ENCODE measurements at places on chromosomes 5 and 9.

GRCh38 chr9:130089141-130089540 lies 35.4 kb downstream of the GPR107 start:
- no peaks in the 10 kb centered on the region for H3K4me1 ChIP-seq
- no peak overlapping the region for H3K4me3 ChIP-seq
- H3K36me3 ChIP-seq = peaks cover 34% of the 10 kb centered on the region
- no peak overlapping the region for H3K27ac ChIP-seq
- no peak for DNase-seq
- H3K27me3 ChIP-seq = no peaks in the 10 kb centered on the region

DNA sequence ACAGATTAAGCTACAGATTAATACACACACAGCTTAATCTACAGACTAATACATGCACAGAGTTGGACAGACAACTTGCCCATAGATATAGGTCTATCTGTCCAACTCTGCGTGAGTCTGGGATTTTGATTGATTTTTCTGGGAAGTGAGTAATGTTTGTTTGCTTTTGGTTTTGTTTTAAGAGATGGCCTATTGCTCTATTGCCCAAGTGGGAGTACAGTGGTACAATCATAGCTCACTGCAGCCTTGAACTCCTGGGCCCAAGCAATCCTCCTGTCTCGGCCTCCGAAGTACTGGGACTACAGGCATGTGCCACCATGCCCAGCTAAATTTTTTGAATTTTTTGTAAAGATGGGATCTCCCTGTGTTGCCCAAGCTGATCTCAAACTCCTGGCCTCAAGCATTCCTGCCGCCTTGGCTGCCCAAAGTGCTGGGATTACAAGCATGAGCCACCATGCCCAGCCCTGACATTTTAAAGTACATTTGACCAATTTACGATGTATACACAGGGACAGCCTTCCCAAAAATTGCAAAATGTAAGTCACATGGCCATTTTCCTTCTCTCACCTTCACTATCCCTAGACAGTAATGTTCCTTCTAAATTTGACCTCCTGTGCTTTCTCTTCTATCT lies 50.8 kb downstream of the PAPPA start:
- H3K36me3 ChIP-seq = peaks cover 4% of the 10 kb centered on the region
- peaks cover 10% of the 10 kb centered on the region for H3K4me1 ChIP-seq
- DNase-seq = no peak
- H3K4me3 ChIP-seq = no peak overlapping the region
- peaks cover 13% of the 10 kb centered on the region for H3K27me3 ChIP-seq

GRCh38 chr9:130158001-130158400 lies 14.2 kb upstream of the NCS1 start:
- no peak overlapping the region for H3K4me3 ChIP-seq
- no peaks in the 10 kb centered on the region for H3K27me3 ChIP-seq
- H3K36me3 ChIP-seq = no peaks in the 10 kb centered on the region
- no peaks in the 10 kb centered on the region for H3K4me1 ChIP-seq

GRCh38 chr5:50733741-50734140 lies 67.3 kb downstream of the PARP8 start:
- no peak for DNase-seq
- H3K36me3 ChIP-seq = no peaks in the 10 kb centered on the region
- H3K4me1 ChIP-seq = peaks cover 12% of the 10 kb centered on the region
- H3K27me3 ChIP-seq = peaks cover 7% of the 10 kb centered on the region
- no peak overlapping the region for H3K27ac ChIP-seq

- peaks cover 17% of the 10 kb centered on the region for H3K36me3 ChIP-seq
- peaks cover 23% of the 10 kb centered on the region for H3K4me1 ChIP-seq
- H3K27ac ChIP-seq = no peak overlapping the region
- H3K27me3 ChIP-seq = no peaks in the 10 kb centered on the region
- no peak overlapping the region for H3K4me3 ChIP-seq
Measured at GRCh38 chr5:140256726-140257125, 46.2 kb downstream of the PFDN1 start.

- no peak for DNase-seq
- no peak overlapping the region for H3K4me3 ChIP-seq
- H3K36me3 ChIP-seq = peaks cover 6% of the 10 kb centered on the region
- peaks cover 38% of the 10 kb centered on the region for H3K4me1 ChIP-seq
- H3K27me3 ChIP-seq = no peaks in the 10 kb centered on the region
Measured at GRCh38 chr9:91416096-91416712, 7.4 kb downstream of the NFIL3 start.

DNA sequence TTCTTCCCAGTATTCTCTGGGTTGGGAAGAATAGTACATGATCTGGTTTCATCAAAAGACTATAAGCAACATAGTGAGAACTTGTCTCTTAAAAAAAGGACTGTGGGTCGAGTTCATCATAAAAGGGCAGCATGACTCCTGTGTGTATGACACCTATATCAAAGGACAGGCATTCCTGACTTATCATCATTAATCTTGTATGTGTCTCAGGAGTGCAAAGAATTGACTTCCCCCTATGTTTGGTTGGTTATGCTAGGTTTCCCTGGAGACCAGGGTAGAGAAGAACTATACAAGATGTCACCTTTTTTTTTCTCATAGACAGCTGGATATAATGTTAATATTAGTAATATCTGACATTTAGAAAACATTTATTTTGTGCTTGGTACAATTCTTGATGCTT lies 173.1 kb upstream of the ANKRD55 start:
- H3K27me3 ChIP-seq = no peaks in the 10 kb centered on the region
- H3K27ac ChIP-seq = peak overlapping the region; percentile 40
- peaks cover 38% of the 10 kb centered on the region for H3K4me1 ChIP-seq
- H3K4me3 ChIP-seq = no peak overlapping the region
- H3K36me3 ChIP-seq = no peaks in the 10 kb centered on the region

DNA sequence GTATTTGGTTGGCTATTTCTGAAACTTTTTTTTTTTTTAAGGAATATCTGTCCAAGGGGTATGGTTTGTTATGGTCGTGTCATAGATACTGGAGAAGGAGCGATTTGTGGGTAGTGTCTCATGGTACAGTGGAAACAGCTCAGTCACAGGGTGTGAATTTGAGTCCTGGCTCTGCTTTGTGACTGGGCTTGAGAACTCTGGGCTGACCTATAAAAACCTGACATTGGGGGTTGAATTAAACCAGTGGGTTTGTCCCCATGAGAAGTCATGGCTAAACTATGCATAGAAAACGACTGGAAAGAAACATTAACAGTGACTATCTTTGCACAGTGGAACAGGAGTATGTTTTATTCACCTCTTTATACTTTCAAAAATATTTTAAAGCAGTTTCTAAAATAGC lies 54.7 kb downstream of the MACROH2A1 start:
- no peak overlapping the region for H3K4me3 ChIP-seq
- H3K4me1 ChIP-seq = peaks cover 4% of the 10 kb centered on the region
- DNase-seq = no peak
- peaks cover 26% of the 10 kb centered on the region for H3K36me3 ChIP-seq

- H3K4me3 ChIP-seq = no peak overlapping the region
- no peak for DNase-seq
- peaks cover 29% of the 10 kb centered on the region for H3K4me1 ChIP-seq
- no peak overlapping the region for H3K27ac ChIP-seq
- H3K27me3 ChIP-seq = no peaks in the 10 kb centered on the region
Measured at GRCh38 chr5:10702911-10703491, 58.0 kb downstream of the DAP start.

DNA sequence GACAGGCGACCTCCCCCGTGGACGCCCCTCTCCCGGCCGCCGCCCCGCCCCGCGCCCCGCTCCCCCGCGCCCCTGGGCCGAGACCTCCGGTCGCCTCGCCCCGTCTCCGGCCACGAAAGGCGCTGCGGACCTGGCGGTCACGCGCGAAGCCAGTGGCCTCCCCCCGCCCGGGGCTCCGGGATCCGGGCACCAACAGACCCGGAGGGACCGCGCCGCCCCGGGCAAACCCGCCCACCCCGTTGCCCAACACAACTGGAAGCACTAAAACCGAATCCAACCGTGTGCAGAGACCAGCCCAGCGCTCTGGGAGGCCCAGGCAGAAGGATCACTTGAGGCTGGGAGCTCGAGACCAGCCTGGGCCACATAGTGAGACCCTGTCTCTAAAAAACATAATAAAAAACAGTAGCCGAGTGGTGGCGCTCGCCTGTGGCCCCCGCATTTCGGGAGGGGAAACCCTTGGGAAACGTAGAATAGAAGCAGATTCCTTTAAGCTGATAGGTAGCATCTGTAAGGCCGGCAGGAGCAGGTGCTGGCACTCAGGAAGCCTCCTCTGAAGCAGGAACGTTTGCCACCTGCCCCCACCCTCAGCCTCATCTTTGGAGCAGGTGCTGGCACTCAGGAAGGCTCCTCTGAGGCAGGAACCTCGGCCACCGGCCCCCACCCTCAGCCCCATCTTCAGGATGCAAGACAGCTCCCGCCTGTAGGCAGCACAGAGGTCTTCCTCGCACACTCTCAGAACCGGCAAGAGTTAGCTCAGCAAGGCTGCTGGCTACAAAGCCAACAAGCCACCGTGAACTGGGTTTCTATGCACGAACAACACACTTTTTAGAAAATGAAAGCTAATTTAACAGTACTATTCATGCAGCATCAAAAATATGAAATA lies 4.6 kb upstream of the SLC9A3 start:
- H3K36me3 ChIP-seq = no peaks in the 10 kb centered on the region
- no peak overlapping the region for H3K27ac ChIP-seq
- H3K4me1 ChIP-seq = peaks cover 9% of the 10 kb centered on the region
- peak overlapping the region; percentile 23 for H3K4me3 ChIP-seq
- H3K27me3 ChIP-seq = peaks cover 68% of the 10 kb centered on the region
- no peak for DNase-seq

DNA sequence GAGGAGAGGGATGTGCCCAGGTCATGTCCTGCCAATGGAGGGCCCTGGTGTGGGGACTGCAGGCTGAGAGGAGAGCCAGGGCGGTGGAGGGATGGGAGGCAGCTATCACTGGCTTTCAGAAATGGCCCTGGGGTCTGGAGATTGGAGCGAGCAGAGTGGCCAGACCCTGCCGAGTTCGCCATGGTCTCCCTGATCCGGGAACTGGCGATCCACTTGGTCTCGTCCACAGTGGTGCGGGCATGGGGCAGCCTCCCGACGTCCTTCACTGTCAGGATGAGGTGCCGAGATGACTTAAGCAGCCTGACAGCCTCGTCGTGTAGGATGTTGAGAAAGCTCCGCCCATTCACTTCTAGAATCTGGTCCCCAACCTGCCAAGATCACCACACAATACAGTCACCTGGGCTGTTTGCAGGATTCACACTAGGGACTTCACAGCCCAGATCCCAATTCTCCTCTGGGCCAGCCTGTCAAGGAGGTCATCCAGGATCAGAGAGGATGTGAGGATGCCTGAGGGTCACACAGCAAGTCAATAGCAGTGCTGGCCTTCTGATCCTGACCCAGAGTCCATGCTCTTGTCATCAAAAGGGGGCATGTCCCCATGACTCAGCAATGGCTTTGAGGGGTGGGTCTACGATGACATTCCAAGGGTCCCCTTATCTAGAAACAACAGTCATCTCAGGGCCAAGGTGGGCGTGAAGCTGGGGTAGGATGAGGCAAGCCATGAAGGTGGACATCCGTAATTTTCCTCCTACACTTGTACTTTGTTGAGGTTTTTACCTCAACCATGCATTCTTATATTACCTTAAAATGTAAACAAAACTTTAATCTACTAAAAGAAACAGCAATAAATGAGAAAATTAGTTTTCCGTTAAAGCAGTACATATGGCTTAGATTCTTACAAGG lies 38.5 kb upstream of the AKNA start:
- H3K4me1 ChIP-seq = peaks cover 6% of the 10 kb centered on the region
- peaks cover 4% of the 10 kb centered on the region for H3K27me3 ChIP-seq
- no peak overlapping the region for H3K4me3 ChIP-seq
- H3K36me3 ChIP-seq = no peaks in the 10 kb centered on the region

DNA sequence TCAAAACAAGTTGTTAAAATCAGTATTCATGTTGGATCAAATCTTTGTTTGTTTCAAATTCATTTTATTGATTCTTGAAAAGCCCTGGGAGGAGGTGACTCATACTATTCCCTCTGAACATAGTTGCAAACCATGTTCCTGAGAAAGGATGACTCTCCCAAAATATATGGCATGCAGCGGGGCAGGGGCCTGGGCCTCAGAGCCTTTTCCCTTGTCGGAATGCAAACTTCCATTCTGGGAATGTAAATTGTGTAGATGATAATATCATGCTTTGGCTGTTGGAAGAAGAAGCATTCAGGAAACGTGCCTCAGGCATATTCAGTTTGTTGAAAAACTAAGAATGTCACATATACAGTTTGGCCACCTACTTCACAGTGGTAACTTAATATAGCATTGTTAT lies 242.0 kb downstream of the AUH start:
- peaks cover 27% of the 10 kb centered on the region for H3K4me1 ChIP-seq
- H3K36me3 ChIP-seq = no peaks in the 10 kb centered on the region
- DNase-seq = no peak

- H3K4me3 ChIP-seq = peak overlapping the region; percentile 85
- H3K27ac ChIP-seq = peak overlapping the region; percentile 15
- no peak for DNase-seq
- H3K36me3 ChIP-seq = peaks cover 5% of the 10 kb centered on the region
- H3K4me1 ChIP-seq = peaks cover 4% of the 10 kb centered on the region
- H3K27me3 ChIP-seq = peaks cover 52% of the 10 kb centered on the region
Measured at GRCh38 chr5:80961376-80962281, 1.5 kb downstream of the RASGRF2 start.

DNA sequence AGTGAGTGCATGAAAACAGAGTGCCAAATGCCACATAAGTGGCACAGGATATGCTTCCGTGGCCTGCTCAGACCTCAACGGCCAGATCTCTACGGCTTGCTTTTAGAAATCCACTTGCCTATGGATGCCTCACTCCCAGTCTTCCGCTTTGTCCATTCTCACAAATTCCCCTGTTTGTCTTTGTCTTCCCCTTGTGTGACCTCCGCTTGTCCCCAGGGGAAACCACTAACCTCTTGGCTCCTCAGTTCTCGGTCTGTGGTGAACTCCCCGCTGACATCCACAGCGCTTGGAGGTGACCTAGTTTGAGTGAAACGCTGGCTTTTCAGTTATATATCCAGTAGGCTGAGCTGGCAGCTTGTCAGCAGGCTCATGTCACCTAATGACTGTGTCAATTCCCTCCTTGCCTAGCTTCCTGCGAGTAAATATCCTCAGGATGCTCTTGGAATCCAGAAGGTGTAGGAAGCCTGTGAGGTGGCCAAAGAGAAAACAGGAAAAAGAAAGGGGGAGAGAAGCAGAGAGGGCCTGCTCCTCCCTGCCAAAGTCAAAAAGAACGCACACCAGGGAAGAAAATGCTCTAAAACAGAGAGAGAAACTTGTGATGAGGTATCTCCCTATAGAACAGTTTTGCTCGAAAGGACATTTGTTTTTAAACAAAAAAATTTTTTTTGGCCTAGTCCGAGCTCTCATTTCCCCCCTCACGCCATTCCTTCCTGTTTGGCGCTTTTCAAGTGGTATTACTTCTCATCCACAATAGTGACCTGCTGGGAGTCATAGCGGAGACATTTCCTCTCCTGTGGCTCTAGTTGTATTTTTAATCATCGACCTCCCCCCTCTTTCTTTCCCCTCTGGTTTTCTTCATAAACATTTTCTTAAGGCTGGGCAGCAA lies 101.6 kb upstream of the SPRY4 start:
- no peak for DNase-seq
- no peaks in the 10 kb centered on the region for H3K36me3 ChIP-seq
- no peaks in the 10 kb centered on the region for H3K27me3 ChIP-seq
- no peak overlapping the region for H3K4me3 ChIP-seq

GRCh38 chr9:96603305-96604003 lies 16.2 kb downstream of the CDC14B start:
- peaks cover 16% of the 10 kb centered on the region for H3K4me1 ChIP-seq
- no peak overlapping the region for H3K27ac ChIP-seq
- H3K36me3 ChIP-seq = no peaks in the 10 kb centered on the region
- DNase-seq = no peak

GRCh38 chr5:83474161-83474796 lies 2.7 kb downstream of the VCAN start:
- DNase-seq = peak; percentile 86
- peaks cover 27% of the 10 kb centered on the region for H3K4me1 ChIP-seq
- peak overlapping the region; percentile 99 for H3K4me3 ChIP-seq
- peaks cover 31% of the 10 kb centered on the region for H3K27me3 ChIP-seq
